ENCODE measurements at places on chromosomes 2 and 18. TPM values are rescaled to one million over a fixed set of nuclear protein-coding genes. Genes with fewer than 3 reads are reported as not detected.

DNA sequence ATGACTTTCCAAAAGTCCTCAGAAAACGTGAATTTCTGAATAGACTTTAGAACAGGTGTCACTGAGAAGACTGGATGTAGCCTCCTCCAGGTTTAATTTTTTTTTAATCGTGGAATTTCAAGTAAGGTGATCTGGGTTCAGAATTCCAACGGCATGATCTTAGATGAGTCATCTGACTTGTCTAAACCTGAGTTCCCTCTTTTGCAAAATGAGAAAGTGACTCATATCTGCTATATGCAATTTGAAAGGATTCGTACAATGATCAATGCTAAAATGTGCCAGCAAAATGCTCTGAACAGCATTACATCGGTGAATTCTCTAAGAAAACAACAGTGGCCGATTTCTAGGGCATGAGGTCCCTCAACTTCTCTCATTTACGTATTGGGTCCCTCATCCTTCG is 69.1 kb upstream of the ZNF516 start:
- DNase-seq = no peak

GRCh38 chr2:85888020-85888683 is 638 bp downstream of the ST3GAL5 start:
- DNase-seq = no peak

DNA sequence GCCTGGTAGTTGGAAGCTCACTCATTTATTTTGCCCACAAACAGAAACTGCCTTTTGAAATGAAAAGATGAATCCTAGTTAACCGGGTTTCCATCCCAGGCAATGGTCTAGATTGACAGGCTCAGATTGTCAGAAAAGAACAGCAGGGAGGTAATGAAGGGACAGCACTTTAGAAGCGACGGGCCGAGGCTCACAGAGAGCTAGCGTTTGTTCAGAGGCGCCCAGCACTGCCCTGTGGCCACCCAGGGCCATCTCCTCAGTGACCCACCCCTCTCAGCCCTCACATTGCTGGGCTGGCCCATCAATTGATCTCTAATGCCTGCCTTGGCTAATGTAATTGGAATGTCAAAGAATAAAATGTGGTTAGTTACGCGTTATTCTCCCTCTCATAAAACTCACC is 304.8 kb downstream of the CDCA7 start:
- no peak for DNase-seq

GRCh38 chr2:31987454-31988220 is 23.2 kb downstream of the MEMO1 start:
- no peak for DNase-seq

CFC1 gene
- total RNA-seq = not detected

ACOXL gene
- total RNA-seq = not detected
